ENCODE measurements at places on chromosomes 12 and 14.
A peak's percentile ranks its signal among the peaks of the same experiment; 100 is the strongest.

DNA sequence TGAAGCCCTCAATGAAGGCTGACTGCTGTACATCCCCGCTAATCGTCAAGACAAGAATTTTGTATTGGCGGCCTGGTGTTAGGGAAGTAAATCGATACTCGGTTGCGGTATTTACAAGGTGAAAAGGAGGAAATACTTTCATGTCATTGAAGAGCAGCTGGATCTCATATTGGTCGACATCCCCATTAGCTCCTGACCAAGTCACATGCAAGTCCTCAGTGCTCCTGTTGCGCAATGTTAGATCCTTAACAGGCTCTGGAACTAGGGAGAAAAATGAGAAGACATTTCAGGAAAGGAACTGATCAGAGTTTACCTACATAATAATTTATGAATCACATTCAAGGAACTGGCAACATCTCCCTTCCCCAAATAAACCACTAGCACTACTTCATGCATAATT is 66.2 kb downstream of the PTPRB start:
- no peak for DNase-seq

- DNase-seq, result no peak
Observed at GRCh38 chr14:26124896-26125438, 472.9 kb downstream of the NOVA1 start.

DNA sequence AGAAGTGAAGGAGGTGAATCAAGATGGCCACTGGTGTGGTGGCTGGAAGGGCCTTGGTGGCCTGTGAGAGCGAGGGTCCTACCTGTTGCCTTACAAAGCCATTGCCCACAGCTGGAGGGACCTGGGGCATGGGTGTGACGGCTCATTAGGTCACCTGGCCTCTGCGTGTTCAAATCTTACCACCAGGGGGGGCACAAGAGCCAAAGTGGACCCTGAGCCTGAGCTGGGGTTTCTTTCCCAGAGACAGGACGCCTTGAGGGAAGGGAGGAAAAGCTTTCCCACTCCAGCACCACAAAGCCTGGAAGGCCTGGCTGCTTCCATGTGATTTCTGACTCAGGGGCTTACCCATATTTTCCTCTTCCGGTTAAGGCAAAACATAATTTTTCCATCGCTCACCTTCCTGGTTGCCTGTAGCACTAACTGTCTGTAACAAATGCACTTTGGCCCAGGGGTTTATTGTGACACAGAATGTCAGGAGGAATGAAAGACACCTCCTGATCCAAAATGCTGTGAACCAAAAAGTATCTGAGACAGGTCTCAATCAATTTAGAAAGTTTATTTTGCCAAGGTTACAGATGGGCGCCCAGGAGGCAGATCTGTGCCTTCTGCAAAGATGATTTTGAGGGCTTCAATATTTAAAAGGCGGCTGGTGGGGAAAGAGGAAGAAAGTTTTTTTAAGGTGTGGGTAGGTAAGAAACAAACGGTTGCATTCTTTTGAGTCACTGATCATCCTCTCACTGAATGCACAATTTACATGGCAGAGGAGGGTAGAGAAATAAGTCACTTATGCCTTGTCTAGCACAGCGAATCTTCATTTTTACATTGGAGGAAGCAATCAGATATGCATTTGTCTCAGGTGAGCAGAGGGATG is 4.3 kb upstream of the CD9 start:
- DNase-seq, result peak; percentile 86

DNA sequence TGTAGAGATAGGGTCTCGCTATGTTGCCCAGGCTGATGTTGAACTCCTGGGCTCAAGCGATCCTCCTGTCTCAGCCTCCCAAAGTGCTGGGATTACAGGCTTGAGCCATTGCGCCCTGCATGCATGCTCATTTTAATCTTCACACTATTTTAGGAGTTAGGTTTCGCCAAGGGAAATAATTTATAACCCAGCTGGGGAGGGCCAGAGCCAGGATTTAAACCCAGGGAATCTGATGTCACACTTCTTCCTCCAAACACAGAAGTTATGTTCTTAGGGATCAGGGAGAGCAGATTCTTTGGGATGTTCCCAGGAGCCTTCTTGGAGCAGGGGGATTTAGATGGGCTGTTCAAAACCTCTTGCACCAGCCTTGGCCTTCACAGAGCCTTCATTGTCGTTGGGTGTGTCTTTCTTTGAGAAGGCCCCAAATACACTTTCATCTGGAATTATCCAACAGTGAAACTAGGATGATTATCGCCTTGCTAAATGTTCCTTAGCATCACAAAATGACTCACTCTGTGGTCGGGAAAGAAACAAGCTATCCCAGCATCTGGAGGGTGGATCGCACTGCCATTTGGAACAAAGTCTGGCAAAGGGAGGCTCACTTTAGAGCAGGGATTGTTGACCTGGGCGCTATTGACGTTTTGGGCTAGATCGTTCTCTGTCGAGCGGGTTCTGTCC is 8.2 kb upstream of the PPP1CC start:
- DNase-seq, result peak; percentile 47

- DNase-seq, result peak; percentile 79
Observed at GRCh38 chr12:26062566-26062965, 62.3 kb downstream of the BHLHE41 start.

GRCh38 chr14:105273062-105273461 is 24.7 kb downstream of the BTBD6 start:
- no peak for DNase-seq

DNA sequence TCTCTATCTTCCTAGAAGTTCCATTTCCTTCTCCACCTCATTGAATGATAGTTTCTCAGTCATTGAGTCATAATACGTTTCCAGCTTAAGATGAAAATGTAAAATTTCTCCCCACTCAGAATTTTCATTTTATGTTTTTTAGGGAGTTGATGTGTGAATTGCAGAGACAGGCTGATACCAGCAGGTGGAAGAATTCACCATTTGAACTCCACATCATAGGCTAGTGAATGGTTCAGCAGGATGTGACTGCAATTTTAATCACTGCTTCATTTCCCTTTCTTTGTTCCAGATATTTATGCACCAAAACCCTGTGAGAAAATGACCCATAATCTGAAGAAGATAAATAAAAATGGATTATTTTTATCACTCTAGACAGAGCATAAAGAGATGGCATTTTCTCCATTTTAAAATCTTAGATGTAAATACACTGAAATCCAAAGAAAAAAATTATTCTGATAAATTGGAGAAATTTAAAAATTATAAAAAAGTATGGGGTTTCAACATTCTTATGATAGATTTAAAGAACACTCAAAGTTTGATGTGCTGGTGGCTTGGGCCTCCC is 10.6 kb upstream of the PYGL start:
- DNase-seq, result peak; percentile 66

GRCh38 chr14:34250959-34251358 is 211.1 kb downstream of the SPTSSA start:
- DNase-seq, result no peak

- DNase-seq, result peak; percentile 97
Observed at GRCh38 chr14:101072945-101073597, 169.5 kb upstream of the RTL1 start.

- no peak for DNase-seq
Observed at GRCh38 chr12:40153432-40153831, 47.6 kb upstream of the SLC2A13 start.

- no peak for DNase-seq
Observed at GRCh38 chr12:124869059-124869665, 5.5 kb upstream of the SCARB1 start.

DNA sequence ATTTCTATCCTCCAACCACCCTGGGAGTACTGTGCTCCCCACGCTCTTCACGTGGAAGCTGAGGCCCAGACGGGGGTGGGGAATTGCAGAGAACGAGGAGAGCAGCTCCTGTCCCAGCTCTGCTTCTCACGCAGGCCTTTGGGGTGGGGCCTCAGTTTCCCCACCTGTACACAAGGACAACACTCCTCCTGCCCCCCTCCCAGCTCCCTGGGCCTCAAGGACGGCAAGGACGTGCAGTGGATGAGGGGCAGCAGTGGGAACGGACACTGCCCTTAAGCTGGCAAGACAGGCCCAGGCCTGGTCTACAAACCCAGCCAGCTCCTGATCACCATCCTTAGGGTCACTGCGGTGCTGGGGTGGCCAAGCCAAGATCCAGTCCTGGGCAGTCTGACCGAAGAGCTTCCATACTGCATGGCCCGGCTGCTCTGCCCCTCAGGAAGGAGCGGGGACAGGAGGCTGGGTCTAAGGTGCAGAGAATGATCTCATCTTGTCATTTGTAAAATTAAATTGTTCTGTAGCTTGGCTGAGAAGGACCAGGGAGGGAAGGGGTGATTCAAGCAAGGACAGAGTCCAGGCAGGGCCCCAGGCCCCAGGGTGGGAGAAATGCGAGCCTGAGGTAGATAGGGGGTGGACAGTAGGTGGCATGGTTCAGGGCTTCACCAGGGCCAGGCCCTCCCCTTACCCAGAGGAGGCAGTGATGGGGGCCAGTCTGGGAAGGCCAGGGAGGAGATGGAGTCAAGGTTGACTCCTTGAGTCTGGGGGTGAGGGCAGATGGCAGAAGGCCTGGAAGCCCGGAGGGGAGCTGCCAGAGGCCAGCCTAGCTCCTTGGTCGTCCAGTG is 1.3 kb upstream of the CLBA1 start:
- DNase-seq, result no peak

DNA sequence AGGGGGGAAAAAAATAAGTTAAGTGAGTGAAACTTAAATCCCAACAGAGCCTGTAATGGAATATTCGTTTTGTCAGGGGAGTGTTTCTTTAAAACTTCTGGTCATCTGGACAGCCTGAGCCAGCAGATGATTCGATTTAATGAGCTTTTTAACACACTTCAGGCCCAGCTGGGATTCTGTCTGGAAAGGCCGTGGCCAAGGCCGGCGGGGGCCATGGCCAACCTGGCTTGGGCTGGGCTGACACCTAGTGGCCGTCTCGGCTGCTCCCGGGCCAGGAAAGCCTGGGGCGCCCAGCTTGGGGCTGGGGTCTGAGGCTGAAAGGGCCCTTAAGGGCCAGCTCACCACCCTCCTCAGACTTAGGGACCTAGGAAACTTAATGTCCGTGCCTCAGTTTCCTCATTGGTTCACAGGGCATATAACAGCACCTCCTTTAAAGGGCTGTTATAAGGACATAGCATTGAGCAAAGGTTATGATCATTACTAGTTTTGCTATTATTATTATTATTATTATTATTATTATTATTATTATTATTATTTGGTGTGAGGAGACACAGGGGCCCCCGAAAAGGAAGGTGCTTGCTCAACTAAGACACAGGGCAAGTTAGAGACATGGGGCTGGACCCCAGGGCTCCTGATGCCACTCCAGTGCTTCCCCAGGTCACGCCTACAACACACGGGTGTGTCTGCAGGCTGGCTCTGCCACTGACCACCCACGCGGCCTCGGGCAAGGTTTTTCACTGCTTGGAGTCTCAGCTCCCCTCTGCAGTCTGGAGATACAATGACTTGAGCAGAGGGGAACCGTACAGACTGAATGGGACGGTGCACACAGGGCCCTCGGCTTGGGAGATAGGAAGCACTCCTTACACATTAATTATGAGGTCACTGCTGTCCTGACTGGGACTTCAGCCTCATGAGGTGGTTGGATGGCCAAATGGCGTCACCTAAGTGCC is 84.0 kb downstream of the SYNE3 start:
- DNase-seq, result peak; percentile 30

- DNase-seq, result no peak
Observed at GRCh38 chr12:97167598-97167997, 260.5 kb downstream of the NEDD1 start.

DNA sequence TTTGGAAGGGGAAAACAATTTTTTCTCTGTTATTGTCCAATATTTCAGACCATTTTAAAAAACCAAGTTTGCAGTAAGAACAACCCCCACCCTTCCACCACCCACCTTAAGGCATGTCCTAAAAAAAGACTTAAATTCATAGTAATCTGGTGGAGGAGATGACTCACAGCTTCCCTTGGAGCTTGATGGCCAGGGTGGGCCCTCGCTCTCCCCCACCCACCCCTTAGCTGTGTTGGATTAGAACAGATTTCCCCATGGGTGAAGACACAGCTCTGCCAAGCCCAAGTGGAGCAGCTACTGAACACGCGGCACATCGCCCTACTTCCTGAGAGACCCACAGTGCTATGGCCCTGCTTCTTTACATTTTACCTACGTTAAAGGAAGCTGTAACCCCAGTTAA is 140.3 kb downstream of the GCH1 start:
- peak; percentile 68 for DNase-seq

- DNase-seq, result no peak
Observed at GRCh38 chr12:56670836-56671235, 17.2 kb downstream of the PTGES3 start.

DNA sequence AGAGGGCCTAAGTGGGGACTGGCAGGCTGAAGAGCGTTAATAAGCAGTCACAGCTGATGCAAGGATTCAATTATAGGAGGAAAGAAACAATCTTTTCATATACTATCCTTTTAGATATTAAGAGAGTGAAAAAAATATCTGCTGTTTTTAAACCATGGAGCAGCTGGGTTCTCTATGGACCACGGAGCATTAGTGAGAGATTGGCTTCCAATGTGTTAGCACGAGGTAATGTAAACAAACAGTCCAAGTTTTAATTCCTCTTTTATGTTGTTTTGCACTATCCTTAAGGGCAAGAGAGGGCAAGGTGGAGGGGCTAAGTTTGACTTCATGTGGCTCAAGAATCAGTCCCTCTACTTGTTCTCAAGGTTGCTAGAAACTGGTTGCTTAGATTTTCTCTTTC is 30.9 kb downstream of the CDKN1B start:
- DNase-seq, result no peak

- no peak for DNase-seq
Observed at GRCh38 chr14:97138801-97139200, 341.6 kb downstream of the VRK1 start.

GRCh38 chr14:99730876-99731546 is 46.9 kb downstream of the CYP46A1 start:
- DNase-seq, result no peak

DNA sequence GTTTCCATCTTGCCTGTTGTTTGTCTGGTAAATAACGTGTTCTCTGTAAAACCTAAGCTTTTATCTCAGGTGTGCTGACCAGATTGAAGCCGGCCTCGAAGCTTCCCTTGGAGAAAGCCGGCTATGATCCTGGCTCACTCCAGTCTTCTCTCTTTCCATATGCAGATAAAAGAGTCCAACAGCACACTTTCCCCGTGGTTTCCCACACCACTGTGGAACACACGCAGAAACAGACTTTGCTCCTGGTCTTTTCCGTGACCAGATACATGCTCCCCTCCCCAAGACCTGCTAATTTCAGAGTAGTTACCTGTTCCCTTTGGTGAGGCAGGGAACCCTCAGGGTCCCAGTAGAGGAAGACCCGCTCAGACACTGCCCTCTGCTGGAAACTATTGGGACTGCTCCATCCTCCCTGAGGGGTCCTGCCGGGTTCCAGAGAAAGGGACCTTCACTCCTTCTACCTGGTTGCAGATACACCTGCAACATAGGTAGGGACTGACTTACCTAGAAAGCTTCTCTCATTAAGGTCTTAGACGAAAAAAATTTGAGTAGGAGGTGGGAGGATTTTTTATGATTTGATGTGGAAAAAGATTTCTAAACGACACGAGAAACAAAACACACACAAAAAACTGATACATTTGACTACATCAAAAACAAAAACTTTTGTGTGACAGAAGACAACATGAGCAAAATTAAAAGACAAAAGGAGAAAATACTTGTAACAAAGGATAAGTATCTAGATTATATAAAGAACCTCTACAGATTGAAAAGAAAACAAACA is 415.4 kb upstream of the CCDC196 start:
- peak; percentile 32 for DNase-seq
